ENCODE measurements at places on chromosomes 3 and 15. TPM values are rescaled to one million over a fixed set of nuclear protein-coding genes. Genes with fewer than 3 reads are reported as not detected.

DNA sequence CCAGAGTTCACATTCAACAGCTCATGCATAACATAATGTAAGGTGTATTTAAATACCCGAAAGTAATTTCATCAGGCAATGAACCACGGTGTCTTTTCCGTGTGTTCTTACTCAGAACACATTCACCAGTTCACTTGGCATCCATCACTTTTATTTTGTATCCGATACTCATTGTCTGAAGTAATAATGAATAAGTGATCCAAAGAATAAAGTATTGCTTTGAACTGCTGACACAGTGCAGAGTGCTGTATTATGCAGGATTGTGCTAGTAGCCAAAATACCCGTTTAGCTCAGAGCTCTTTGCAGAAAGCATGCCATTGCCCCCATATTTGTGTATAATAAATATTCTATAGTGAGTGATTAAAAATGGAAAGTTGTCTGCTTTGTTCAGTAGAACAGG is 460.9 kb upstream of the KCNMB2 start:
- no peak for DNase-seq

DNA sequence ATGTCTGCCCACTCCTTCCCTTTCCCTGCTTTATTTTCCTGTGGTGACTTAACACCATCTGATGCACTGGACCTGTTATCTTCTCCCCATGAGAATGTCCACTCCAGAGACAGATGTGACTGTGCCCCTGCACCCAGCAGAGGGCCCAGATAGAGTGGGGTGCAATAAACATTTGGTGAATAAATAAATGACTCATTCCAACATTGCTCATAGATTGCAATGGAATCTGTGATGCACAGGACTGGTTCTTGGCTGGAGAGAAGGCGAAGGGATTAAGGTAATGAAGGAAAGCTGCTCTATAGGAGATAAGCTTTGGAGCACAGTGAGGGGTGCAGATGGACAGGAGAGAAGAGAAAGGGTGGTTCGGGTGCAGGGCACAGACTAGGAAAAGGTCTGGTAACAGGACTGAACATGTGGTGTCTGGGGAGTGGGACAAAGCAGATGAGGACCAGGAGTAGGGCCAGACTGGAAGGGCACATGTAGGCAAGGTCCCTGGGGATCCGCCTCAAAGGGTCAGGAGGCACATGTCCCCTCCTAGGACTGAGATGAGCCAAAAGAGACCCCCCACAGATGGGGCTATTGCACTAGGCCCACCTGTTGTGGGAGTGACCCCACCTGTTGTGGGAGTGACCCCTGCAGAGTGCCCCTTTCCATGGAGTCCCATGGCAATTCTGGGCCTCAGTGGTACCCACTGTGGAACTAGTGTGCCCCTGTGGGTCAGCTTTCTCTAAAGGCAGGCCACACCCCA is 17.5 kb upstream of the POC1A start:
- DNase-seq: no peak

DNA sequence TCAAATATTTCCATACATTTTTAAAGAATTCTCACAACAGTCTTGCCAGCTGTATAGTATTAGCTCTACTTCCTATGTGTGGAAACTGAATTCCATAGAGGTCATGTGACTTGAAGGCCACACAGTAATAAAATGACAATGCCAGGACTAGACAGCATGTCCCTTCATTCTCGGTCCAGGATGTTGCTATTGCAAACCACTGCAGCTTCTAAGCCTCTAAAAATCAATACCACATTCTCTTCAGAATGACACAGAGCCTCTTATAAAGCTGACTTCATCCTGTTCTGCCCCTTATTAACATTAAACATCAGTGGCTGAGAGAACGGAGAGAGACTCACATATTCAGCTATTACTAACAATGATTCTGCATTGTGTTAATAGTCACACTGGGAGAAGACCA is 240.3 kb upstream of the PEX5L start:
- DNase-seq: no peak

- no peak for DNase-seq
These were observed 150.4 kb downstream of the RTP4 start for GRCh38 chr3:187518616-187519015.

PRR20G gene
- total RNA-seq: not detected
